ENCODE measurements at places on chromosomes 7 and 10.

DNA sequence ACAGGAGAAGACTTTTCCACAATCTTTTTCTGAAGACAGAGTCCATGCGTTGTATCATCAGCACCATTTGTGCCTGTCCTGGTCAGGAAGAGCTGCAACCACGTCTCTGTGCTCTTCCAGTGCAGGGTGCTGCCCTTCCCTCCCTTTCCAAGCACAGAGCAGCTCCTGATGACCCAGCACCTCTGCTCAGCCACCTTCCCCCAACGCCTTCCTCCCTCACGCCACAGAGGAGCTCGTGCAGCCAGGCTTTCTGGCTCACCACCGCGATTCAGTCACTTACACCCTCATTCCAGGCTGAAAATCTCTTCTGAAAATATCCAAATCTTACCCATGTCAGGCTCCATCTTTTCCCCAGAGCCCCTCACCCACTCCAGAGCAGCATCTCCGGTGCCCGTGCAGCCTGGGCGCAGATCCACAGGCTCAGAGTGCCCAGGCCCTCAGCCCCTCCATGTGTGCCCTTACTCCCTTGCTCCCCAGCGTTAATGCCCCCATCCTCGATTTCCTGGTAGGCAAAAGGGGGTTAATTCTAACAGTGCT lies 181.5 kb downstream of the DIP2C start:
- DNase-seq, result no peak

- DNase-seq, result no peak
Measured at GRCh38 chr10:11210211-11210922, 192.7 kb downstream of the CELF2 start.

DNA sequence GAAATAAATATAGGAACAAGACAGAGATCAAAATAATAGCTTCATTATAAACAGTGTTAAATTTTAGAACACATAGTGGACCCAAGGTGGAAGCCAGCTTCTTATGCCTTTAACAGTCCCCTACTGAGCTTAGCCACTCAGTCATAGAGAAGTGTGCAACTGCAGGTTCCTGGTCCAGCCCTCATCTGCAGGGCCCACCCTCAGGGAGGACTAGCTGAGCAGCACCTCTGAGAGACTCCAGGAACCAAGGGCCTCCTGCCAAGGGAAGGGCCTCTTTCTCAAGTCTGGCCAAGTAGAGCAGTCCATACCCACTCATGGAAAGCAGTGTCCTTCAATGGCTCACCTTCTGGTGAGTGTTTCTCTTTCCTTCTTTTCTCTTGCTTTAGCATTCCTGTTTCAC lies 173.7 kb upstream of the PRPS1L1 start:
- no peak for DNase-seq

DNA sequence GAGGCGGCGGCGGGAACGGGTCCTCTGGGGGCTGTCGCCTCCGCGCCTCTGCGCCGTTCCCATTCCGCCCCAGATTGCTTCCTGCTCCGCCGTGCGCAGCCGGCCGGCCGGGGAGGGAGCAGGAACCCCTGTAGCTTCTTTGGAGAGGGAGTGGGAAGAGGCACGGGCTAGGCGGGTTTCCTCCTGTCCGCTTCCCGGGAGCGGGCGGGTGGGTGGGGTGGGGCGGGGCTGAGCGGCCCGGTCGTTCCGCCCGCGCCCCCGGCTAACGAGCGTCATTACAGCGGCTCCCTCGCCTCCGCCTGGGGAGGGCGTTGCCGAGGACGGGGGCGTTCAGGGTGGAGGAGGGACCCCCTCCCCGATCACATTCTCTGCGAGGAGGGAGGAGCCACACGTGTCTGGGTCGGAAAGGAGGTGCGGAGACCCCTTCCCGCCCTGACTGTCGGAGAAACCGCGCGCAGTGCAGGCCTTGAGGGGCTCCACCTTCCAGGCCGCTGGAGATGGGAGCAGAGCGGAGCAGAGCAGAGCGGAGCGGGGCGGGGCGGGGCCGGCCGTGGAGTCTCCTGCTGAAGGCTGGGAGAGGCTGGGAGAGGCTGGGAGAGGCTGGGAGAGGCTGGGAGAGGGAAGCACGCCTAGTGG lies 39.7 kb downstream of the AGAP3 start:
- no peak for DNase-seq

DNA sequence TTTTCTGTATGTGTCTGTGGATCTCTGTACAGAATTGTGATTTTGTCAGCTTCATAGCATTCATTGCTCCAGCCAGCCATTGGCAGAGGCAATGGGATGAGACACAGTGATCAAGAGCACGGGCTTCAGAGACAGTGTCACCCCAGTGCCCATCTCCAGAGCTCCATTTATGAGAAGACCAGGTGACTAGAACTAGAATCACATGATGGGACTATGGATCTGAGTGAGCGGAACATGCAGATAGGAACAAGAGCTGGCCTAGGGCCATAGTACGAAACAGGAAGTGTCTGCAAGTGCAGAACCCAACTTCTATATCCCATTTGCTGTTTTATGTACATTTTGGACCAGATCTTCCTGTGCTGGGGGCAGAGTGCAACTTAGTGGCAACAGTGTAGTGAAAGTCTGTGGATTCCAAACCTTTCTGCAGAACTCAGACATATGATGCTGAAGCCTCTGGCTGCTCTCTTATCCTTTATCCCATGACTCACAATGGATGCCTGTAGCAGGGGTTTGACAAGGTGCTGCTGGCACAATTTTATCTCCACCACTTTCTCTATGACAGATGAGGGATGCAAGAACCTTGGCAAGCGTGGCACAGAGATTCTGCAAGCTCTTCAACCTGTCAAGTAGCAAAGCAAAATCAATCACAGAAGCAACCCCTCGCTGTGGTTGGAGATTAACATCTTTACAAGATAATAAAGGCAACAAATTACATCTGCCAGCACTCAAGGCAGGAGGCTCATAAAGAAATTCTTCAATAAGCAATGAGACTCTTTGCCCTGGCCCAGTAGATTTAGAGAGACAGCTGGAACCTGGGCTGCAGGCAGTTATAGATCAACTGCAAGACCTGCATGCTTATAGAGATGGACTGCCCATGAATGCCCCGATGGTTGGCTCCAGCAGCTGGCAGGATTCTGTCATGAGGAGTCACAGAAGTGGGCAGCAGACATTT lies 681.3 kb downstream of the TNS3 start:
- no peak for DNase-seq

DNA sequence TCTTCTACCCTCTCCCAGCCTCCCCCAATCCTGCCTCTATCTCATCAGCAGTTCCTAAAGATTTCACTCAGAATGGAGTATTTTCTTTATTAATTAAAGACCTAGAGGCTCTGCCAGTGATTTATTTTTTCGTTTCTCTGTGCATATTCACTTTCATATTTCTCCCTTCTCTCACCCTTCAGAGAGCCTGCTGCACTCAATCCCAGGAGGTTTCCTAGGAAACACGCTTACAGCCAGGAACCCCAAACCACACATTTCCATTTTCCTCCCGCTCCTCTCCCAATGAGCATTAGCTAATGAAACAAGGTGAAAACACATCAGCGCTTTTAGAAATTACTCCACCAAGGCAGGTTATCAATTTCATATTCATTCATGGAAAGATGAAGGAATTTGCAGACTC lies 180.2 kb downstream of the FRMD4A start:
- DNase-seq, result no peak

DNA sequence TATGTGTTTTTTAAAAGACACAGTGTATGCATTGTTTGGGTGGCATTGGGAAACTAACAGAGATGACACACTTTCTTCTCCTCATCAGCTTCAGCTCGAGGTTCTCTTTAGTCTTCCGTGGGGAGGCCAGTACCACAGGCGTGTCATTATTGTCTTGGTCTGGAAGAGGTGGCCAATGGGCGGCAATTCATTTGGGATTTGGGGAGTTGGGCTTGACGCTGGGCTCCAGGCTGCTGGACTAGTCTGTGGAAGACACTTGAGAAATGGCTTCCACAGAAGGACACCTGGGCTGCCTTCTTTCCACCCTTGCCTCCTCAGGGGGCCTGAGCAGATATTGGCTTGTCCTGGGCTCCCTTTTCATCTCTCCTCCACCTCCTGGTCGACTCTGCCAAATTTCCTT lies 192.2 kb downstream of the SH2D4B start:
- no peak for DNase-seq

GRCh38 chr7:1395211-1396070 lies 63.8 kb downstream of the MICALL2 start:
- no peak for DNase-seq

- DNase-seq, result no peak
Measured at GRCh38 chr10:71245420-71246325, 33.3 kb downstream of the UNC5B start.

DNA sequence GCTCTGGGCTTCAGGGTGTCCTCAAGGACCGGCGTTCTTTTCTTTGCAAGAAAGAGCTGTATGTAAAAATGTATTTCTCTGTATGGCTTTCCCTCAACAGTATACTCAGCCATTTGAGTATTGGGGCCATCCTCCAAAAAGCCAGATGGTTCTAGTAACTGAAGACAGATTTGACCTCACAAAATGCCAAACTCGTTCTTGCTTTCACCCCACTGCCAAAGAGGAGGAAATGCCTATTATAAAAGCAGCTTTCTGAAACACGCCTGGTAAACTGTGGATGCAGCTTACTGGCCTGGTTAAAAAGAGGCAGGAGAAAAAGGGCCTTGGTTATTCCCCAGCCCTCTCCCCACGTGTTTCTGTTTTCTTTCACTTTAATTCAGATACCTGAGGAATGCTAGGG lies 7.7 kb upstream of the HTR5A start:
- no peak for DNase-seq

GRCh38 chr7:103809229-103809994 lies 180.0 kb downstream of the RELN start:
- DNase-seq, result no peak

DNA sequence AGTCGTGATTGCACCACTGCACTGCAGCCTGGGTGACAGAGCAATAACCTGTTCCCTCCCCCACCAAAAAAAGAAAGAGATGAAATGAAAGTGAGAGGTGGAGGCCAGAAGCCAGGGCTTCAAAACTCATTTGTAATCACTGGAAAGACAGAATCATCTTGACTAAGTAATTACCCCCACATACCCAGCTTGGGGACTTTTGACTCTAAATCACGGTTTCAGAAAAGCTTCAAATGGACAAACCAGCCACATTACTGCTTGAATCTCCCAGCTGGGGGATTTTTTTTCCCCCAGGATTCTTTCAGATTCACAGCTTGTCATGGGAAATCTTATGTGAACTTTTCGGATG lies 361.0 kb downstream of the FRMD4A start:
- DNase-seq, result no peak

DNA sequence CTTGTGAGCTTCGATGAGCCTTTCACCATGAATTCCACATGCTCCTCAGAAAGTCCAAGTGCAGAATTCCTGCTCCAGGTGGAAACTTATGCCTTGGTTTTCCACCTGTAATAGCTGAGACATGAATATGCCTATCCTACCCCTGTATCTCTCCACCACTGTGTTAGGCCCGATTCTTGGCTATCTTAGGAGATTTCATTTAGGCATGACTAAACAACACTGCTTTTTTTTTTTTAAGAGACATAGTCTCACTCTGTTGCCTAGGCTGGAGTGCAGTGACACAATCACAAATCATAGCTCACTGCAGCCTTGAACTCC lies 57.2 kb downstream of the NCAPG2 start:
- no peak for DNase-seq

DNA sequence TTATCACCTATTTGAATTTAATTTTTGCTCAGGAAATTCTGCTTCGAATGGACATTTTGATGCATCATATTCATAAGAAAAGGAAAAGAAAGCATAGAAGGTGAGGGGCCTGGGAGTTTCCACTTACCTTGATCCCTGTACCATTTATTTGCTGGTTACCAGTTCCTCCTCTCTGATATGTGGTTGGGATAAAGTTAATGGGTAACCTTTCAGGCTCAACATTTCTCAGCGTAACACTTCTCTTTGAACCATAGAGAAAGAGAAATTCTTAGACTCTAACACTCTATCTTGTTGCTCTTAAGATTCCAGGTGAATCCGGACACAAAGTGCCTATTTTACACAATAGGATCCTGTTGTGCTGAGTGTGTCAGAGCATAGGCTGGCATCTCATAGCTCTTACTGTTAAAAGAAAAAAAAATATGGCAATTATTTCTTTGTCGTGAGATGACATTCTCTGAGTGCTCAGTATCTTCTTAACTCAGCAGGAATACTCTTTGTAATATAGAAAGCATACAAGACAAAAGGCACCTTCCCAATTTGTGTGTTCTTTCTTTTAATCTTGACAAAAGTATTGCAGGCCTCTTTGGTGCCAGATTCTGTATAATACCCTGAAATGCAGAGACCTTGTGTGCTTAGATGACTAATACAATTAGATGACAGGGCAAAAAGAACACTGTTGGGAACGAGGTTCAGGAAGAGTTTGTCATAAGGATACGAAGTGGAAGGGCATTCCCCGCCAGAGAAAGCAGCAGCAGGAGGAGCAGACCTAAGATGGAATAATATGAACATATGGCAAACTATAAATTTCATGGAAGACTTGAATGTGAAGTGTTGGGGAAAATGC lies 689.6 kb downstream of the NRG3 start:
- DNase-seq, result no peak

GRCh38 chr7:112023282-112023681 lies 182.9 kb downstream of the DOCK4 start:
- no peak for DNase-seq

- no peak for DNase-seq
Measured at GRCh38 chr7:33142585-33142984, 13.2 kb downstream of the BBS9 start.

GRCh38 chr10:101691081-101691480 lies 3.9 kb downstream of the FBXW4 start:
- no peak for DNase-seq

DNA sequence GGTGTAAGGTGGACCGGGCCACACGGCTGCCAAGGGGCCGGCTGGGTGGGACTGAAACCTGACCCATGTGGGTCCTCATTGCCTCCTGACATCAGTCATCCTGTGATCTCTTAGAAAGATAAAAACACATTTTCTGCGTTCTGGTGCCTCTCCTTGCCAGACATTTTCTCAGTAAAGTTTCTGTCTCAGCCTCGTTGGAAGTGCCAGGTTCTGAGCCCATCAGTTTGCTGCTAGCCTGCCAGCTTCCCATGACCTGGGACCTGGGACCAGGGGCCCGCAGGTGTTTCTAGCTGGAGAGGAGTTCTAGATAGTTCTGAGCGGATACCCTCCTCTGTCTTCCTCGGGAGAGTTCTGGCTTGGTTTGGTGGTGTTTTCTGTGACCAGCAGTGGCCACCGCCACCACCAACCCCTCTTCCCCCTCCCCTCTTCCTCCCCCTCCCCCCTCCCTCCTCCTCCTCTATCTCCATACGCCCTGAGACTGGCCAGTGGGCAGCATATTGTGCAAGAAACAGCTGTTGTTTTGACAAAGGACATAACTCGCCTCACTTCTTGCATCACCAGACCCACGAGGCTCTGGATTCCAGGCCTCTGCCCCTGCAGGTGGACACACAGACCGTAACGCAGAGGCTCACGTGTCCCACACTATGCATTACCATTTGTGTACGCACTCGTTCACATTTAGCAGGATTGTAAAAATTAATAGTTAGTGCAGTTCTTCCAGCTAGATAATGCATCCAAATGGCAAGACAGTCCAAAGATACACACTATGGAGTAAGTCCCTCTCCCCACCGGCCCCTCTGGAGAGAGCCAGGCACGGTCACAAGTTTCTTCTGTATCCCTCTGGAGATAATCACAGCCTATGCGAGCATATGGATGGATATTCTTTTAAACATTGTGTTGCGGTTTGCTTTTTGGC lies 94.6 kb downstream of the CUX1 start:
- peak; percentile 33 for DNase-seq

- DNase-seq, result no peak
Measured at GRCh38 chr7:134623193-134623592, 23.5 kb upstream of the BPGM start.

Data from testis (tissue), 5 donors.